ENCODE measurements at places on chromosomes 16 and 17.

GRCh38 chr16:57147381-57148221 lies 38.2 kb downstream of the PSME3IP1 start:
- no peak for DNase-seq

GRCh38 chr16:4882000-4882632 lies 34.8 kb downstream of the UBN1 start:
- DNase-seq, result no peak

- DNase-seq, result no peak
These were observed 42.4 kb upstream of the NSRP1 start for GRCh38 chr17:30074254-30074653.

- DNase-seq, result peak; percentile 81
These were observed 887 bp downstream of the ZBTB4 start for GRCh38 chr17:7478276-7479212.

GRCh38 chr17:67994817-67995569 lies 1.3 kb downstream of the C17orf58 start:
- DNase-seq, result no peak

DNA sequence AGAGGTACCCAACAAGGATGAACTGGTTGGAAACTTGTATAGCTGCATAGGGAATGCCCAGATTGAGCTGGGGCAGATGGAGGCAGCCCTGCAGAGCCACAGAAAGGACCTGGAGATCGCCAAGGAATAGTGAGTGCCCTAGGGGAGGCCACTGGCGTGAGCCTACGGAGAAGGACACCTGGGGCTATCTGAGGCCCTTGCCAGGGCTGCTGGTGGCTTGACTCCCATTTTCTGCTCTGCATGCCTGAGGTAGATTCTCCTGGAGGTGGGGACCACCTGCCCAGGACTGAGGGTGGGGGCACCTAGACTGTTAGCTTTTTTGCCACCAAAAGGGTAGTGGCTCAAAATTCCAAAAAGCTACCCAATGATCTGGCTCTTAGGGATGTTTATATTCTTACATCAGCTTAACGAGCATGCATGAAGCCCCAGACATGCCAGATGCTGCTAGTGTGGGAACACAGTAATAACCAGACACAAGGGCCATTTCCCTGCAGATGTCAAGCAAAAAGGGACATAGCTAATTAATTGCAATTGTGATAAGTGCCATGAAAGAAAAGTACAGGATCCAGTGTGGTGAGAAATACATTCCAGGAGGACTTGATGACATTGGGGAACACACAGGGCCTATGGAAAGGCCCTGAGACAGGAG lies 8.8 kb downstream of the ODAD4 start:
- no peak for DNase-seq

DNA sequence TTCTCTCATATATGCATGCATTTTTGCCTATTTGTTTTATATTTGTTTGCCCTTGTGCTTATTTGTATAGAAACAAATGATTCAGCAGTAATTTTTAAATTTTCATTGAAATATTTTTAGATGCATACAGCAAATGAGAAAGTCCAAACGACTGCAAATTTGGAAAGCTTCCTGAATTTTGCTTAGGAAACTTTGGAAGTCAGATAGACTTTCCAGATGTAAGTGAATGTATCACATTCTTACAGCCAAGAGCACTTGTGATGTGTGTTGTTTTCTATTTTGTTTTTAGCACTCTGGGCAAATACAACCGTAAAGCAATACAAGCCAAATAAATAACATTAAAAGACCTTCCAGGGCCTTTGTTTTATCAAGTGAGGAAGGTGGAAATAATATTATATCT lies 680.8 kb upstream of the CDH8 start:
- DNase-seq, result no peak

DNA sequence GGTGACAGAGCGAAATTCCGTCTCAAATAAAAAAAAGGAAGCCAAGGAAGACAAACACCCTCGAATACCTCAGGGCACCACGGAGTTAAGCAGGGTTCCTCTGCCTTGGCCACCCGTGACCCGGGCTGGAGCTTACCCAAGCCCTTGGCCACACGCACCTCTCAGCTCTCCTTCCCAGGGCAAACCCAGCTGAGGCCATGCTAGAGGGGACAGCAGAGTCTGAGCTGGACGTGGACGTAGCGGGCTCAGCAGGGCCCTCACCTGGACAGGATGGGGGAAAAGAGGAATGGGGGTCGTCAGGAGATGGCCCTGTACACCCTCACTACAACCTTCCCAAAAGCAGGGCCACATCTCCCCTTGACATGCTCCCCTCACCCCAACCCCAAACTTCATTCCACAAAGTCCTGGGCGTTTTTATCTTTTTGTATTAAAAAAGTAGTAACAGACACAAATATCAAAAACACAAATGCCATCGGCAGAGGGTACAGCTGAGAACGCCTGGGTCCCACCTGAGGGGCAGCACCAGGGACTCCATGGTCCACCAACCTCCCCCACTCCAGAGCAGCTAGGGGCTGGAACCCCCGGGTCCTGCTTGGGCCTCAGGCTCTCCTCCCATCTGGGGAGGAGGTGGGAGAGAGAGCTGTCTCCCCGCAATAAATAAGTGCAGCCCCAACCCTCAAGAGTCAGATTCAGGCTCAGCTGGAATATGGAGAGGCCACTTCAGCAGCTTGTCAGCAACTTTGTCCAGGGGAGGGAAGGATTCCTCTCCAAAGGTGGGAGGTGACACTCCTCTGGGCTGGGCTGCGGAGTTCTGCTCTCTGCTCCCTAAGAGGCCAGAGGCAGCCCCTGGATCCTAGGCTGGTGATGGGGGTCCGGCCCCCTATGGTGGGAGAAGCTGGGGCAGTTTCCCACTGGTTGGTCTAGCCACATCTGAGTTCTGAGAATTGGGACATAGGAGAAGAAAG lies 11.9 kb downstream of the PER1 start:
- DNase-seq, result no peak

- no peak for DNase-seq
These were observed 62.9 kb upstream of the RCVRN start for GRCh38 chr17:9968008-9968407.

DNA sequence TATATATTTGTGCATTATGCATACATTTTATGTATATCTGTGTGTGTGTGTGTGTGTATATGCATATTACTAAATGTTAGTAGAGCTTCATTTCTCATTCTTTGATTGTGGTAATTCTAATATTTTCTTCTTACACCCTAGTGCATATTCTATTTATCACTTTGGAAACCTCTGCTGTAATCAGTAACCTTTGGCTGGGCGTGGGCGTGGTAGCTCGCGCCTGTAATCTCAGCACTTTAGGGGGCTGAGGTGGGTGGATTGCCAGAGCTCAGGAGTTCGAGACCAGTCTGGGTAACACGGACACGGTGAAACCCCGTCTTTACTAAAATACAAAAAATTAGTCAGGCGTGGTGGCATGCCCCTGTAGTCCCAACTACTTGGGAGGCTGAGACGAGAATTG lies 26.9 kb downstream of the CPSF4L start:
- DNase-seq, result no peak

DNA sequence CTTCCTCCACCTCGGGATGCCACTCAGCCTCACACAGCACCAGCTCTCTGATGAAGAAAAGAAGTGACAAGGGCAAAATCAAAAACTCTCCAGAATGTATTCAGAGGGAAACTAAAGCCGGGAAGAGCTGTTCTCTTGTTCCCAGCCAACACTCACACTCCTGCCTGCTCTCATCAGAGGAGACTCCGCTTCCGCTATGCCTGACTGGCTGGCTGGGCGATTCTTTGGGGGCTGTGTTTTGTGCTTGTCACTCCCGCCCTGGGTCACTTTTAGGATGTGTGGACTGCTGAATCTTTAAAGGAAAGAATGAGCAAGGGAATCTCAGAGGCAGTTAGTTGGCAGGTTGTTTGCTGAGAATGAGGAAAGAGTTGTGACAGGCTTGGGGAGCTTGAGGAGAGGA lies 54.6 kb upstream of the TBX2 start:
- DNase-seq, result no peak
